Mucosa of gallbladder (tissue), 1 donor: ENCODE measurements at places on chromosomes 1 and 21. TPM values are rescaled to one million over a fixed set of nuclear protein-coding genes. Genes with fewer than 3 reads are reported as not detected.

GRCh38 chr1:43997295-43997999, 6.0 kb downstream of the CCDC24 start:
- no peak for DNase-seq

- peak; percentile 29 for DNase-seq
Observed at GRCh38 chr1:247373721-247374141, 42.1 kb upstream of the ZNF496 start.

DNA sequence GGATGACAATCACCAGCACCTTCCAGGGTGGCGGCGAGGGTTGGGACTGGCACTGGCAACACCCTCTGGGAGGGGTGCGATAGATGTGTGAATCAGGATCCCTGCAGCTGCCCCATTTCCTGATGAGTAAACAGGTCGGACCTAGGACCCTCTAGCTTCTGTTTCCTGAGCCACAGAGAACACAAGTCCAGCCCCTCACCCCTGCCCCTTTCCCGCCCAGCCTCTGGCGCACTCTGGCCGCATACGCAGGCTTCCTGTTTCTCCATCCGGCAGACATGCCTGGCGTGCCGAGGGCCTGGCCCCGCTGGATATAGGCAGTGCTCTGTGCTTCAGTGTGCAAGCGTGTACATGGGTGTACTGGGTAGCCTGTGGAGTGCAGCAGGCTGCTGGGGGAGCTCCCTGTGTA, 4.6 kb downstream of the PEAR1 start:
- DNase-seq, result peak; percentile 48

- DNase-seq, result no peak
Observed at GRCh38 chr1:100360790-100361510, 8.6 kb downstream of the CDC14A start.

The CATSPERE gene
- total RNA-seq, result 0.72 TPM

- no peak for DNase-seq
Observed at GRCh38 chr21:37907076-37907475, 9.2 kb downstream of the KCNJ6 start.

The LEFTY2 gene
- total RNA-seq, result 0.23 TPM

DNA sequence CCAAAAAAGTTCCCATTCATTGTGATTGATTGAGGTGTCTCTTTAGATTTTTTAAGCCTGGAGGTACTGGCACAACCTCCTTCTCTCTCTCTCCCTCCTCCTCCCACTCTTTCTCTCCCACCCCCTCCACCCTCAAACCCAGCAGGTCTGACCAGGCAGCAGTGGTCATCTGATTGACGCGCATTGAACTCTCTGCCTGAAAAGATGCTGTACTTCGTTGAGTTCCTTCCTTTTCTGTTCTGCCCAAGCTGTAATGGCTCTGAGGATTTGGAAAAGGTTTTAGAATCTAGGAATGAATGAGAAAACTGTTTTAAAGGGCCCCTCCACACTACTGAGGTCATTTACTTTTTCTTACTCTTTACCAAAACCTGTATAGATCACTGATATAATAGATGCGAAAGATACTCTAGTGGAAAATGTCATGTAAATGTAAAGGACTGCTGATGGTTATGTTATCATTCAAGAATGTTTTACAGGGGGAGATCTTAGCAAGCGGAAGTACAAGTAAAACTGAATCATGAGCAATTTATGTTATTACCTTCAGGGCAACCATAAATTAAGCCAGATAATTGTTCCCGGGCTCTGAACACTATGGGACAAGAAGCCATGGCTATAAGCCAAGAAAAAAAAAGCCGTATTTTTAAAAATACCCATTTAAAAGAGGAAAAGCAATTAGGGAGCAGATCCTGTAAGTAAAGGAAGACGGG, 25.2 kb upstream of the DYRK1A start:
- no peak for DNase-seq

The RCC1 gene
- 30.3 TPM for total RNA-seq
